Lower leg skin (tissue), 4 donors: ENCODE measurements at places on chromosomes 5 and 9.

DNA sequence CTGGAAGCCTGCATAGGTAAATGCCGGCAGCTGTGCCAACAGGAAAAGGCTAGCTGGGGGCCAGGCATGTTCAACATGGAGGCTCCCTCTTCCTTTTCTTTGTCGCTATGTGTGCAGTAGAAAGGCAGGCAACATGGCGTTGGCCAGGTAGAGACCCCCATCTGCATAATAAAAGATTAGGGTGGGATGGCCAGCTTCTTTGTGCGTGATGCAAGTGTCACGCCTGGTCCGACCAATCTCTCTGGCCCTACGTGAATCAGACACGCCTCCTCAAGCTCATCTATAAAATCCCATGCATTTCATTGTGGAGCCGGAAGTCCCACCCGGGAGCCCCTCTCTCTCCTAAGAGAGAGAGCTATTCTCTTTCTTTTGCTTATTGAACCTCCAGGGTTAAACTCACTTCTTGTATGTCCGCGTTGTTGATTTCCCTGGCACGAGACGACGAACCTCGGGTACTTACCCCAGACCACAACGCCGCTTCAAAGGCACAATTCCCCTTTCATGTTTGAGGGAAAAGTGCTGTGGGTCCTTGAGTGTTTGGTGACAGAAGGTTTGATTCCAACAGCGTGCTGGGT, 25.0 kb upstream of the C5orf47 start:
- no peak for DNase-seq

GRCh38 chr9:113973963-113974413, 97.9 kb downstream of the ZNF618 start:
- DNase-seq, result no peak

DNA sequence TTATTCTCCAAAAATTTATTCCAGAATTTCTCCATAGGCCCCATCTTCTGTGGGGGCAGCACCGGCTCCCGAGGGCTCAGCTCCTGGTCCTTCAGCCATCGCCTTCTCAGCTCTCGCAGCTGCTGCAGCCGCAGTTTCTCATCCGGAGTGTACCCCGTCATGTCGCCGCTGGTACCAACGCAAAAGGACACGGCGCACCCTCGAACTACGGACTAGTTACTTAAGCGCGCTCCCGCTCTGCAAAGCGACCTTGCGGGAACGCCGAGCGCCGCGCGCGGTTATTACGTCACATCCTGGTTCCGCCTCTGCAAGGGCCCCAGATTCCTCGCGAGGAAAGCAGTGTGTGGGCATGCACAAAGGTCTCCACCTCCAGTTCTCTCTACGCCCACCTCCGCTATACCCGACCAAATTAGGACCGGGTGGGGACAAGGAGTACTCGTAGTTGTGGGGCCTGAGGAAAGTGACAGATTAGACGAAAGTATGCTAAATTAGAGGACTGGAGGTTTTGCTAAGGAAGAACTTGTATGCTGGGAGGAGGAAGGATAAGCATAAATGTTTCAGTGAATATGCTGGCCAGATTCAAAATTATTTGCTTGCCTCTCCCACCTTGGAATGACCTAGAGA, at the start of gene NDUFB6:
NDUFB6 (minus strand) TSS at position 260 of the 624 bp plus-strand sequence; CDS start at position 161, 99 bp downstream.
- DNase-seq, result peak; percentile 91

GRCh38 chr5:82662340-82662739, 384.2 kb upstream of the RPS23 start:
- no peak for DNase-seq

DNA sequence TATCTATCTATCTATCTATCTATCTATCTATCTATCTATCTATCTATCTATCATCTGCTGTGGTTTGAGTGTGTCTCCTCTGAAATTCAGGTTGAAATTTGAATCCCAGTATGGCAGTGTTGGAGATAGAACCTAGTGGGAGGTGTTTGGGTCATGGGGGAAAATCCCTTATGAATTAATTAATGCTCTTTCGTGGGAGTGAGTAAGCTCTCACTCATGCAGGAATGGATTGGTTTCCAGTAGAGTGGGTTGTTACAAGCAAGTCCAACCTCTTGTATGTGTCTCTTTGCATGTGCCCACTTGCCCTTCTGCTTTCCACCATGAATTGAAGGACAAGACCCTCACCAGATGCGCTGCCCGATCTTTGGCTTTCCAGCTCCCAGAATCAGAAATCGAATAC, 113.0 kb downstream of the ANXA1 start:
- no peak for DNase-seq

GRCh38 chr5:91225848-91226686, 157.1 kb downstream of the ARRDC3 start:
- DNase-seq, result no peak

DNA sequence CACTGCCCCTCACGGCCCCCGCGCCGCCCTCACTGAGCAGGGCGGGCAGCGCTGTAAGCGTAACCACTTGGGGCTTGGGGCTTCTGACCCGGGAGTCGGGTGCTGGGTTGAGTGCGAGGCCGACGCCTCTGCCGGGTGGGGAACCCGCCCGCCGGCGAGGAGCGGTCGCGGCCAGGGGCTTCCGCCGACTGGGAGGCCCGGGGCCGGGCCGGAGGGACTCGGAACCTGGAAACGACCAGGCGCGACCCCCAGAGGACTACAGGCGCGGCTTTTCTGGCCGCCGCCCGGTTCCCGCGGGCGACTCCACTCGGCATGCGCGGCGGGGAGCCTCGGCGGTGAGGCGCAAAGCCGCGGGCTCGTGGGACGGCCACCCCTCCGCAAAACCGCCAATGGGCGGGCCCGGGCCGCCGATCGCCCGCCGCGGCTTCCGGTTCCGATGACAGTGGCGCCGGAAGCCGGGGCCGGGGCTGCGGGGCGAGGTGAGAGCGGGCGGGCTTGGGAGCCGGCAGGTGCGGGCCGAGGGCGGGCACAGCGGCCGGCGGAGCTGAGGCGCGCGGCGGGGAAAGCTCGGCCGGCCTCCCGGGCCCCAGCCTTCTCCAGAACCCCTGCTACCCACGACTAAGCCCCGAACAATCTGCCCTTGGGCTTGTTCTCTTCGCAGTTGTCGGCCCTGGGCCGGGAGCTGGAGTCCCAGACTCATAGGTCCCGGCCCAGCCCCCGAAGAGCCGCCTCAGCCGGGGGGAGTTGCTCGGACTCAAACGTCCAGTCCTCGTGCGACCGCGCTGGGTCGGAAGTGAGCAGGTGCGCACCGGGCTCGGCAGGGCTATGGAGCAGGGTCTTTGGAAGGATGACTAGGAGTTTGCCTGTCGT, at the start of gene RMND5B:
RMND5B (plus strand) TSS at position 439 of the 870 bp plus-strand sequence. CDS start 7,106 bp downstream, outside the sequence.
- DNase-seq, result peak; percentile 63

GRCh38 chr9:131203431-131204218, 72.7 kb downstream of the FAM78A start:
- no peak for DNase-seq

DNA sequence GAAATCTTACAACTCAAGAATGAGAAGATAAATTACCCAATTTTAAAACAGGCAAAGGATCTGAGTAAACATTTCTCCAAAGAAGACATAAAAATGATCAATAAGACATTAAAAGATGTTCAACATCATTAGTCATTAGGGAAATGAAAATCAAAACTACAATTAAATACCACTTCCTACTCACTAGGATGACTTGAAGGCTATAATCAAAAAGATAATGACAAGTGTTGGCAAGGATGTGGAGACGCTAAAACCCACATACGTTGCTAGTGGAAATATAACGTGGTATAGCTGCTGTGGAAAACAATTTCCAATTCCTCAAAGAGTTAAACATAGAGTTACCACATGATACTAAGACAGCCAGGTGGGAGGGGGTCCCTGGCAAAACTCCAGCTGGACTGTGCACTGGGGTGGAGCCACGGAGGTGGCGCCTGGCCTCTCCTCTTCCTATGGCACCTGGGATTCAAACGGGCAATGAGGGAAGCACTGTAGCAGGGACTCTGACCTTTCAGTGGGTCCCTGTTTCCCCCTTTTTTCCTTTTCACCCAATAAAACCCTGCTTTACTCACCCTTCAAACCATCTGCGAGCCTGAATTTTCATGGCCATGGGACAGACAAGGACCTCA, 5.9 kb downstream of the ARSB start:
- no peak for DNase-seq

GRCh38 chr5:148805326-148806290, 20.8 kb upstream of the ADRB2 start:
- no peak for DNase-seq
